ENCODE measurements at places on chromosomes 3 and 15. TPM values are rescaled to one million over a fixed set of nuclear protein-coding genes. Genes with fewer than 3 reads are reported as not detected.

The ISLR2 gene
- polyA plus RNA-seq, result 0.43 TPM

The GRIP2 gene
- polyA plus RNA-seq, result 1.6 TPM

The ANKUB1 gene
- polyA plus RNA-seq, result not detected

The PPP4R2 gene
- 19.2 TPM for polyA plus RNA-seq
